Neural progenitor cell (in vitro differentiated cells): ENCODE measurements at places on chromosomes 11 and 22.

GRCh38 chr11:10931761-10932670, 74.2 kb upstream of the ZBED5 start:
- peak; percentile 17 for DNase-seq

GRCh38 chr11:32472226-32472625, 36.9 kb upstream of the WT1 start:
- no peak for DNase-seq

DNA sequence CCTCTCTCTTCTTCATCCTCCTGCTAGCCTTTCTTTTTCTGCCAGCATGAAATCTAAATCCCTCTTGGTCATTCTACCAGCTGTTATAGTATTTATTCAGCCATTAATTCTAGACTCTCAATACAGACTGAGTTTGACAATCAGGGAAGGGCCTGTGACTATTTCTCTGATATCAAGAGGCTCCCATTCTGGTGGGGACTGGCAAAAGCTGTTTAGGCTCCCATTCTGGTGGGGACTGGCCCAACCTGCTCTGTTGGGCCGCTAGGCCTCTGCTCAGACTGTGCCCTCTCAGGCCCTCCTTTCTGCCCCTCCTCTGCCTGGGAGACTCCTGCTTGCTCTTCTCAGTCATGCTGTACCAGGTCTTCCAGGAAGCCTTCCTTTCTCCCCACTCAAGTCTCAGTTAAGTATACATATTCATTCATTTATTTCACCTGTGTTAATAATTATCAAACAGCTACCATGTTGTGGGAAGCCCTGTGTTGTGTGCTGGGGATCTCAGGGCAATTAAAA, 323.7 kb upstream of the NARS2 start:
- DNase-seq = no peak

- DNase-seq = no peak
Observed at GRCh38 chr22:44686873-44687600, 15.0 kb upstream of the PRR5 start.

DNA sequence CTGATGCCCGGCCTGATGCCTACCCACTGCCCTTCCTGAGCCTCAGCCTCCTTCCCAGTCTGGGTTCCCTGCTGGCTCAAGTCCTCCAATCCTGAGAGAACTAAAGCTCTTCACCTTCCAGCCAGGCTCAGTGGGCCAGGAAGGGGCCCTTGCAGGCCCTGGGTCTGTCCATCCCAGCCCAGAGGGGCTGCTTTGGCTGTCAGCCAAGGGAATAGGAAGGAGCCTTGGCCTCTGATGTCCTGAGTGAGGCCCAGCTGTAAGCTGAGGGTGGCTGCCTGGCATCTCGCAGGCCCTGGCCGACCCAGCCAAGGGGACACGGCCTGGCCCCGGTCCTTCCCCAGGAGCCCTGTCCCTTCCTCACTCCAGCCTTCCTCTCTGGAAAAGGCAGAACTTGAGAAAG, 83.4 kb downstream of the DHCR7 start:
- no peak for DNase-seq

DNA sequence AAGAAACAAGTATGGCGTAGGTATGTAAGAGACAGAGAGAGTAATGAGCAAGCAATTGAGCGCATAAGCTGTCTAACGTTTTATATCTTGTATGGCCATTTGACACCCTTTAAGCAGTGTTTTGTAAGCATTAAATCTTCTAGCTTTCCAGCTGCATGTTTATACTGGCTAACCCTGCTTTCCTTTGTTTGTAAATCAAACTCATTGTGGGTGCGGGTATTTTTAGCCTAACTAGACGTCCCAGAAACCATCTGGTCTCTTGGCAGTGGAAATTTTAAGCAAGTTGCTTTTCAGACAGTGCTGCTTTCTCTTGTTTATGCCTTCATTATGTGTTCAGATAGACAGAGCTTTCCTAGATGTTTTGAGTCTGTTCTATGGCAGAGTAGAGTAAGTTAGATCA, 73.5 kb downstream of the RNF169 start:
- DNase-seq = no peak

GRCh38 chr11:85195934-85196333, 431.2 kb downstream of the DLG2 start:
- no peak for DNase-seq
